ENCODE measurements at places on chromosomes 2 and 18. TPM values are rescaled to one million over a fixed set of nuclear protein-coding genes. Genes with fewer than 3 reads are reported as not detected.

- DNase-seq: no peak
Observed at GRCh38 chr2:144099780-144100377, 420.0 kb downstream of the ZEB2 start.

The NEUROD1 gene
- polyA plus RNA-seq: not detected

The APOB gene
- 1.5 TPM for polyA plus RNA-seq

- no peak for DNase-seq
Observed at GRCh38 chr2:166031054-166031453, 77.5 kb upstream of the TTC21B start.

The LGALSL gene
- polyA plus RNA-seq: 40.5 TPM

- DNase-seq: no peak
Observed at GRCh38 chr2:206989311-206989710, 50.0 kb downstream of the CPO start.

- no peak for DNase-seq
Observed at GRCh38 chr2:16079637-16080036, 139.3 kb downstream of the MYCN start.

DNA sequence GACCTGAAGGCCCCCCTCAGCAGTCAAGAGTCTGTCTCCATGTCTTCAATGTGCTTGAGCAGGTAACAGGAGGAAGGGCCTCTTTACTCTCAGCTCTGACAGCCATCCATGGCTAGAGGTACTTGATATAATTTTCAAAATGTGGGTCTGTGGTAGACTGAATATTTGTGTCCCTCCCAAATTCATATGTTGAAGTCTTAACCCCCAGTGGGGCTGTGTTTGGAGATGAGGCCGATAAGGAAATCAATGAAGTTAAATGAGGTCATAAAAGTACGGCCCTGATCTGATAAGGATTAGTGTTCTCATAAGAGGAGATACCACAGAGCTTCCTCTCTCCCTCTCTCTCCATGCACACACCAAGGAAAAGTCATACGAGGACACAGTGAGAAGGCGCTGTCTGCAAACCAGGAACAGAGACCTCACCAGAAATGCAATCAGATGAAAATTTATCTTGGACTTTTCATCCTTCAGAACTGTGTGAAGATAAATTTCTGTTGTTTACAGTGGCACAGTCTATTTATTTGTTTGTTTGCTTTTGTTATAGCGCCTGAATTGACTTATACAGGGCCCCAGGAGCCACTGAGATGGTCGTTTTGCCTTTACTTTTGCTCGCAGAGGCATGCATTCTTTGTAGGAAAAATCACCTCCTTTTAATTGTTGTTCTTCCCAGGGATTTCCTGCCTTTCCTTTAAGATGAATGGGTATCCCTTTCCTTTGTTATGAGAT is 274.8 kb upstream of the TRIB2 start:
- no peak for DNase-seq

- DNase-seq: no peak
Observed at GRCh38 chr2:113078350-113078839, 10.6 kb downstream of the IL1F10 start.

- DNase-seq: no peak
Observed at GRCh38 chr2:9201185-9201891, 5.3 kb upstream of the ASAP2 start.

GRCh38 chr2:88329815-88330603 is 122.5 kb downstream of the FOXI3 start:
- DNase-seq: peak; percentile 36

The SERPINB8 gene
- polyA plus RNA-seq: 3.9 TPM

The GALR1 gene
- 0.07 TPM for polyA plus RNA-seq

DNA sequence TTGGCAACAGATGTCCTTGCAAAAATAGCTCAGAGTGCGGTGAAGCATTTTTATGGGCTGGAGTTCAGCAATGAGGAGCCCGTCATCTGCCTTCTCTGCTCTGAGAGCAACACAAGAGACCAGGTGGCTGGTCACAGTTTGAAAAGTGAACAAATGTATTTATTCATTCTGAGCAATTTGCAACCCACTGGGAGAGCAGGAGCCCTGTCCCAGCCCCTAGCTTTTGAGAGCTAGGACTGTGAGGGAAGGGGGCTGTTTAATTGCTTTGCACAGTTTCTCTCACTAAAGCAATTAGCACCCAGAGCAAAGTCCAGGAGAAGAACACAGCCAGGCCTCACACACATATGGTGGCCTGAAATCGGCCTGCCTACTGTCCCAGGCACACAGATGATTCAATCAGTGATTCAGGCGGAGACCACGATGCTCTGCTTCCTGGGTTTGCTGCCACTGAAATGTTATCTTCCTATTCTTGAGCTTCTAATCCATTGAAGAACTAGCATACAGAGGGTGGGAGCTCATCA is 646.1 kb upstream of the ACVR2A start:
- no peak for DNase-seq

- DNase-seq: no peak
Observed at GRCh38 chr2:188478724-188479123, 187.1 kb downstream of the GULP1 start.

- DNase-seq: no peak
Observed at GRCh38 chr18:63974991-63975390, 5.1 kb downstream of the SERPINB8 start.

DNA sequence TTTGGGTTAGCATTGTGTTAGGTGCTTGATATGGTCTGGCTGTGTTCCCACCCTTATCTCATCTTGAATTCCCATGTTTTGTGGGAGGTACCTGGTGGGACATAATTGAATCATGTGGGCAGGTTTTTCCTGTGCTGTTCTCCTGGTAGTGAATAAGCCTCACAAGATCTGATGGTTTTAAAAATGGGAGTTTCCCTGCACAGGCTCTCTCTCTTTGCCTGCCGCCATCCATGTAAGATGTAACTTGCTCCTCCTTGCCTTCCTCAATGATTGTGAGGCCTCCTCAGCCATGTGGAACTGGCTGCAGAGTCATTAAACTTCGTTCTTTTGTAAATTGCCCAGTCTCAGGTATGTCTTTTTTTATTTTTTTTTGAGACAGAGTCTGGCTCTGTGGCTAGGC is 2.8 kb downstream of the MSH2 start:
- DNase-seq: no peak

DNA sequence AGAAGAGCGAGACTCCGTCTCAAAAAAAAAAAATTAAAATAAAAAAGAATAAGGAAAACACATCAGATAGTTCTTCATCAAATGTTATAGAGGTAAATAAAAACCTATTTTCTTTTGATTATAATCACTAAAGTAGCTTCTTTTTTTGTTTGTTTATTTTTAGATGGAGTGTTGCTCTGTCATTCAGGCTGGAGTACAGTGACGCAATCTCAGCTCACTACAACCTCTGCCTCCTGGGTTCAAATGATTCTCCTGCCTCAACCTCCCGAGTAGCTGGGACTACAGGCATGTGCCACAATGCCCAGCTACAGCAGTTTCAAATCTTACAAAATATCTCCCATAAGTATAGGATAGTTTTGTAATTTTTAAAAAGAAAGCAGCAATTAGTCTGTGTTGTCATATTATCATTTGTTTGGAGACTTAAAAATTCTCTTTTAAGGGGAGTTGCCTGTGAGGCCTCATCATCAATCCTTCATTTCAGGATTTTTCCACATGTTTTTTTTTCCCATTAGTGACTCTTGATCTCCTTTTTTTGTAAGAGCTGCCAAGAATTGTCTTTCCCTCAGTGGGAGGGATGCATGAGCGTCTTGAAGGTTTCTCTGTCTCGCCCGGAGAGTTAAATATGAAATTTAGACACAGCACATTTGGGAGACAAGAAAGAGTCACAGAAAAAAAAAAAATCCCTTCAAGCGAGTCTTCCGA is 275.9 kb downstream of the CDCA7 start:
- DNase-seq: no peak

DNA sequence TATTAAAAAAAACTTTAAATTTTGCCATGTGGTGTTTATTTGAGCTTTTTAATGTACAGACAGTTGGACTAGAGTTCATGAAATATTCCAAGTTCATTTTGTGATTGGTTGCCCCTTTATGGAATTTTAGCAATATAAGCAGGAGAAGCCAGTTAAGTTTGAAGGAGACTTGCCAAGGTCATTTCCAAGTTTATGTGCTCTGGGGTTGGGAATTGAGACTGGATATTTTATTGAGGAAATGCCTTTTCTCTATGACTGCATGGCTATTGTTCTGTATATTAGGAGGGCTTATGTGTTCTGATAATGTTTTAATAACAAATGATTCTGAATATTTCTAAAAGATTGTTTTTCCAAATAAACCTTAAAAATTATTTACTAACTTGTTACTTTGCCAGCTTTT is 67.0 kb upstream of the TCF4 start:
- no peak for DNase-seq

The CAPN14 gene
- polyA plus RNA-seq: 0.06 TPM

The TGFA gene
- polyA plus RNA-seq: 15.8 TPM

DNA sequence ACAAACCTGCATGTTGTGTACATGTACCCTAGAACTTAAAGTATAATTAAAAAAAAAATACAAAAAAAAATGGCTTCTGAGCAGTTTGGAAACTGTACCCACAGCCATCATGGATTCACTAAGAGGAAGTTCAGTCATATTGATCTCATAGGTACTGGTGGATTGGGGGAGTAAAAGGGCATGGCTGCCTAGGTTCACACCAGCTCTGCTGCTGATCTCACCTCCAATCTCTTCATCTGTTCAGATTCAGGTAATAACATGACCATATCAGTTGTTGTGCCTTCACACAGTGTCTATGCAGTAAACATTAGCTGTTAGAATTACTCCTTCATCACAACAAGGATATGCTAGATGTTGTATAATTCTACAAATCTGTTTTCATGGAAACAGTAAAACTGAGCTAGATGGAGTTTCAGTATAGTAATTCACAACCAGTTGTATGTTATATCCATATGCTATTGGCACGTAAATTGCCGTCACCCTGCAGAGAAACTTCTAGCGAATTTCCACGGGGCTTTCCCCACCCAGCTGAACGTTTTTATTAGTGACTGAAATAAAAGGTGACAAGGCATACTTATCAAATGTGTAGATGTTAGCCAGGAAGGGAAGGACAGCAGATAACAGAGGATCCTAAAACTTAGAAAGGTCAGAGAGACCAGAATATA is 59.3 kb upstream of the ITM2C start:
- no peak for DNase-seq

The MOGAT1 gene
- not detected for polyA plus RNA-seq

DNA sequence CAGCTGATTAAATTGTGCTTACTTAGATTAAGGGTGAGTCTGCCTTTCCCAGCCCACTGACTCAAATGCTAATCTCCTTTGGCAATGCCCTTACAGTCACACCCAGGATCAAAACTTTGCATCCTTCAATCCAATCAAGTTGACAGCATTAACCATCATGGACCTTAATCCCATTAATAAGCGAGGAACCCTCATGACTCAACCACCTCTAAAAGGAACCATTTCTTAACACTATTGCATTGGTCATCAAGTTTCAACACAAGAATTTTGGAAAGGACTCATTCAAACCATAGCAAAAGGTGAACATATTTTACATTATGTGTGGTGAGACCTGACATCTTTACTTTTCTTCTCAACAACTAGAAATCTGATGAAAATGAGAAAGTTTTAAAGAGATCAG is 187.0 kb downstream of the OSR1 start:
- no peak for DNase-seq

The SIX2 gene
- 19.9 TPM for polyA plus RNA-seq

The CSRNP3 gene
- polyA plus RNA-seq: 11.8 TPM

DNA sequence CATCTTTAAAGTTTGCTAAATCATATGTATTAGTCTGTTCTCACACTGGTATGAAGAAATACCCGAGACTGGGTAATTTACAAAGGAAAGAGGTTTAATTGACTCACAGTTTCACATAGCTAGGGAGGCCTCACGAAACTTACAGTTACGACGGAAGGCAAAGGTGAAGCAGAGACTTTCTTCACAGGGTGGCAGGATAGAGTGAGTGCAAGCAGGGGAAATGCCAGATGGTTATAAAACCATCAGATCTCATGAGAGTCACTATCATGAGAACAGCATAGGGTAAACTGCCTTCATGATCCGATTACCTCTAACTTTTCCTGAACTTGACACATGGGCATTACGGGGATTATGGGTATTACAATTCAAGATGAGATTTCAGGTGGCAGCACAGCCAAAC is 1075.2 kb upstream of the NRXN1 start:
- no peak for DNase-seq

GRCh38 chr2:165149439-165149838 is 54.4 kb downstream of the SCN3A start:
- DNase-seq: no peak

DNA sequence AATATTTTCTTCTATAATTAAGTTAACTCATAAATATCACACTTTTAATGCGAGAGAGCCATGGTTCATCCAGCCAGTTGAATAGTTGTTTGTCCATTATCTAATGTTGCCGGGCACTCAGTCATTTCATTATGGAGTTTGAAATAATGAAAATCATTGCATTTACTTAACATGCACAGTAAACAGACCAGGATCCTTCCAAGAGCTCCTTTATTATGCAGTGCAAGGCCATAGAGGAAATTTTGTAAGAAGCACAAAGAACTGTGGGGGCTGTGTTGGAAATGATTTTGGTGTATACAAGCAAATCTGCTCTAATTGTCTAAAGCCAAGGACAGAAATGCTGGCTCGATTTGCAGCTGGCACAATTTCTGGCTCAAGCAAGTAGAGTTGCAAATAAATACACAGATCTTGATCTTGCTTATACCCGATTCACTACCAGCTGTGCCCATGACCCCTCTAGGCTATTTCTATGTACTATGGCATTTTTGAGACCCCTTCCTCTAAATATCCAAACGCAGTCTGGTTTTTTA is 400.3 kb upstream of the HNRNPA3 start:
- no peak for DNase-seq

DNA sequence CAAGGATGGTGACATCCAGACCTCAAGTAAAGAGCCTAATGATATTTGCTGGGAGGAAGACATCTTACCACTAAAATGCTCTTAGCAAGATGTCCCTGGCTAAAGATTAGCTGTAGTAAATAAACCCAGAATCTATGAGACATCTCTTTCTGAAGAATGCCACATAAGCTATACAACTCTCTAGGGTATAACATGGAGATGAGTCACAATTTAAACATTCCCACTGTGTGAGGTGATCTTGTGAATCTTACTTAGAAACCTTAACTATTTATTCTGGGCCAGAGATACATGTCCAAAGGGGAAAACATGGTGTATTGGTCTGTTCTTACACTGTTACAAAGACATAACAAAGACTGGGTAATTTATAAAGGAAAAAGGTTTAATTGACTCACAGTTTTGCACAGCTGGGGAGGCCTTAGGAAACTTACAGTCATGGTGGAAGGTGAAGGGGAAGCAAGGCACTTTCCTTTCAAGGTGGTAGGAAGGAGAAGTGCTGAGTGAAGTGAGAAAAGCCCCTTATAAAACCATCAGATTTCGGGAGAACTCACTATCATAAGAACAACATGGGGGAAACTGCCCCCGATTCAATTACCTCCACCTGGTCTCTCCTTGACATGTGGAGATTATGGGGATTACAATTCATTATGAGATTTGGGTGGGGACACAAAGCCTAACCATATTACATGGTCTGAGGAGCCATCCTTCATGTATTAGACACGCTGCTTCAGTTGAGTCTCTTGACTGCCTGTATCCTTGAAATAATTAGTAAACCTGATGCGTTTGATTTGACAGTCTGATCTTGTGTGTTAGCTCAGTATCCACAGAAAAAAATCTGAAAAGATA is 17.1 kb downstream of the KRCC1 start:
- DNase-seq: no peak

GRCh38 chr2:16013359-16013911 is 73.1 kb downstream of the MYCN start:
- DNase-seq: no peak
